MV-4-11 (cell line): ENCODE measurements at places on chromosomes 1 and 21.

DNA sequence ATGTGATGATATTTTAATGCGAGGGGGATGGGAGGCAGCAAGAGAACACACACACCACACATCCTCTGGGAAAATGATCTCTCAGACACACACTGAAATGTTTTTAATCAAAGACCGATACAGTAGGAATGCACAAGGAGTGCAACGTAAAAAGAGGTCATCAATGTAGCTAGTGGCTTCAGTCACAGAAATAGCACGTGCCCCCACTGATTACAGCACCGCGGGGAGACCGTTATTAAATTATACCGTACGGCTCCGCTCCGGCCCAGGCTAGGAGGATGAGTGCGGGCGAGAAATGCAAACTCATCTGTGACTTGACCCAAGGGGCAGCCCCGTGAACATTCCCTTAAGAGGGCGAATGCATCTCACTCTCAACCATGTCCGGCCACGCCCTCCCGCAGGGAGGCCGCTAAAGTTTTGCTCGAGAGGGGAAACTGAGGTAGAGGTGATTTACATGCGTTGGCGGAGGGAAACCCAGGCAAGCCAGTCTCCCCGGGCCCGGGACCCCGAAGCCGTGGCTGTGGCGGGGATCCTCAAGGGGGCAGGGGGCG lies 552 bp downstream of the UBR4 start:
- peak; percentile 16 for DNase-seq

DNA sequence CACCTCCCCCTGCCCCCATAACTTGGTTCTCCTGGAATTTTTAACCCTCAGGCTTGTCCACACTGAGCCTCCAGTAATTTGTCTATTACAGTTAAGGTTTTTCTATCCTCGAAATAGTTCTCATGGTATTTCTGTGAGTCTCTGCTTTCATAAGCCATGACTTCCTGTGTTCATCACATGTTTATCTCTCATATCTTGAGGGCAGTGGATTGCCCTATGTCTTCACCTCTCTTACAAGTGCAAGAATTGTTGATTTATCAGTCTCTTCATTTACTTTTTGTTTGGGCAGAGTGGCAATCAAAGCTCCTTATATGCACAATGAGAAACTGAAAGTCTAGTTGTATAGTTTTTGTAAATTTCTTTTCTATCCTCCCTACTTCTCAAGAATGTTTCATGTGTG lies 328.4 kb downstream of the PLA2G4A start:
- no peak for DNase-seq

GRCh38 chr1:34162852-34163766 lies 1.9 kb downstream of the CSMD2 start:
- no peak for DNase-seq

- DNase-seq: peak; percentile 83
These were observed 9.8 kb downstream of the PLA2G4A start for GRCh38 chr1:186838380-186839040.

DNA sequence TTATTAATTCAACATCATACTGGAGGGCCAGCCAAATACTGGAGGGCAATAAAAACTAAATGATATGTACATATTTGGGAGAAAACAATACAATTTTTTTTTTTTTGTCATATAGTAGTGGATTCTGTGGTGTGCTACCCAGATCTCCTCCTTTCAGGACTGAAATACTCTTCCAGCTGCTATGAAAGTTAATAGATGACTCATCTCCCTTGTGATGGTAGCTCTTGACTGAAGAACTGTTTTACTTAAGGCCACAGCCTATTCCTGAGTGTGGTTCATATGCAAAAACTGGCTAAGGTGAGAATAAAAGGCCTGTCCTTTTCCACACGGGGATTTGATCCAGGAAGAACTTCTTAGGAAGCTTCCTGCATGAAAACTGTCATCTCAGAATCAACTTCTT lies 307.9 kb downstream of the HLX start:
- peak; percentile 35 for DNase-seq

DNA sequence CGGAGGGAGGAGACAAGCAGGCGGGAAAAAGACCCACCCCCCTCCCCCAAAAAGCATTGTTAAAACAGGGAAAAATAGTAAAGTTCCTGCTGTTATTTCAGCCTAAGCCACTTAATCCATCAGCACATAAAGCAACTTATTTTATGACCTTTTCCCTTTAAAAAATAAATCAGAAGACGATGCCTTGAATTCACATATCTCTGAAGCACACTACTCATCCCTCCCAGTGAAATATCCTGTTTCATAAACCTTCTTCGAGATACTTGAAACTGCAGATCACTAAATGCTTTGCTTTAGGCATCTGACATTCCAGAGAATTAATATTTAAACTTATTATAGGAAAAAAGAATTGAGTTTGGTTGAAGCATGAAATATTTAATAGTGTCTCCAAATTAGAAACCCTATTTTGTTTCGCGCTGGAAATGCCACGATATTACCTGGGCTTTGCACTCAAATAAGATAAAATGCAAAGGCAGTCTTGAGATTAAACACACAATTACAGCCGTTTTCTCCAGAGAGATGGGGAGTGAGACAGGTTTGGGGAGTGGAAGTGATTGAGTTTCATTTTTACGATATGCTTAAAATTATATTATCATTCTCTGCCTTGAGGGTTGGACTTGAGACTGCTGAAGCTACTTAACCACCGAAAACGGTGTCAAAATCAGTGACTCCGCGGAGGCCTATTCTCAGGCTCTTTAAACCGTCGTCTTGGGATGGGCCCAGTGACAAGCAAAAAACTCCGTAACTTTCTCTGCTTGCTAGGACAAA lies 9.3 kb downstream of the GLIS1 start:
- no peak for DNase-seq

GRCh38 chr21:39675993-39676661 lies 63.4 kb downstream of the B3GALT5 start:
- DNase-seq: no peak

GRCh38 chr1:51293898-51294515 lies 36.4 kb downstream of the TTC39A start:
- DNase-seq: no peak

- DNase-seq: no peak
These were observed 2.9 kb downstream of the AJAP1 start for GRCh38 chr1:4657244-4657789.

GRCh38 chr1:227925582-227926198 lies 22.0 kb downstream of the WNT9A start:
- DNase-seq: no peak

DNA sequence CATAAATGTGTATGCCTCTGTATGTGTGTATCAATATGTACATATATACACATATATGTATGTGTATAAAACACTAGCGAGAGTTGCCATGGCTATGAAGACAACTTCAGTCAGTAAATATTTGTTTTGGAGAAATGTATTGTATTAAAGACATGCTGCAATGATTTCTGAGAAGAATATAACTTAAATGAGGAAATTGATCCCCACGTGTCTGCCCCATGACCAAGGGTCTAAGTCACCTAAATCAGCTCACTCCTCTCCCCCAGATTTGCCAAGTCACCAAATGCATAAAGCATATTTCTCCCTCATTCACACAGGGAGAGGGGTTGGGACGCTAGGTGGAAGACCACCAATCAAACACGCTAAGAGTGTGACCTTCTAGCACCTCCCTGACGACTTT lies 58.3 kb upstream of the LYST start:
- no peak for DNase-seq

DNA sequence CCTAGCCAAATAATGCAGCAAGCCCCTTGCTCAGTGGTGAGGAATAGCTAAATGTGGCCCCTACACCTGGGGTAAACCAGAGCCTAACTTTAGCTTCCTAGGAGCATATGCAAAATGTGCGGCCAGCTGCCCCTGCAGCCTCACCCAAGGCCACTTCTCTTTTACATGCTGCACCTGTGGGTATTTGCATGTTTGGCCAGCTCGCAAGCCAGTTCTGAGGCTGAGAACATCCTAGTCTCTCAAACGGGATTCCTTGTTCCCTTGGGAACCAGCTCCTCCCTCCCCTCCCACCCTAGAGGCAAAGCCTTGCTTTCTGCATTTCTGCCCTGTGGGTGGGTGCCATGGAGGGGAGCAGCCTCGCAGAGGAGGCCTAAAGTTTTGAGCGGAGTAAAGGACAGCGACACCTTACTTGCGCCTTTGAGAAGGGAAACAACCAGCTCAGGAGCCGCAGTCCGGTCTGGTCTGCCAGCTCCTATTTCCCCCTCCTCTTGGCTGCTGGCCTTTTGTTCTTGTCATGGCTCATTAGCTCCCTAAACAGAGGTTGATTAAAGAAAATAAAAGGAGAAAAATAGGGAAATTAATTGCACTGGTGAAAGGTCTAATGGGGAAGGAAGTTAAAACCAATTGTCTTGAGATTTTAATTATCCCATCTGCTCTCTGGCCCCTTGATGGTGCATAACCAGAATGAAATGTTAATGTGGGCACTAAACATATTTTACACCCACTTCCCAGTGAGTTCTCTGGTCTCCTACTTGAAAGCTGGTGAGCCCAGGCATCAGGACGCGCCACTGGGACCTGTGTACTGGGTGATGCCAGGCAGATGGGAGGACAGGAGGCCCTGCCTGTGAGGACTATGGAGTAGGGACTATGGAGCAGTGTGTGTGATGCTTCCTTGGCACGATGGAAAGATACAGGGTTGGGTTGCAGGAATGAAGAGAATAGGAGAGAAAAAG lies 68.7 kb downstream of the TEX35 start:
- DNase-seq: no peak

- DNase-seq: peak; percentile 20
These were observed 117.7 kb downstream of the CTH start for GRCh38 chr1:70528590-70529333.

DNA sequence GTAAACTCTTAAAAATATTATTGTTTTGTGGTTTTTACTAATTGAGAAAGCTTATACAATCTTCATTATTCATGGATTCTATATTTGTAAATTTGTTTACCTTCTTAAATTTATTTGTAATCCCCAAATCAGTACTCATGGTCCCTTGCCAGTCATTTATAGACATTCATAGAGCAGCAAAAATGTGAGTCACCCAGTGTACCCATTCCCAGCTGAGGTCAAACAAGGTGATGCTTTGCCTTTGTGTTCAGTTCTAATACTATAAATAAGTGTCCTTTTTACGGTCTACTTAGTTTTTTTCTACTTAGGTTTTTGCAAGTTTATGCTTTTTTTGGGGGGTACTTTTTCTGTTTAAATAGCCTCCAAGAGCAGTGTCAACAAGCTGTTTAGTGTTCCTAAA lies 36.1 kb downstream of the SORT1 start:
- DNase-seq: no peak

DNA sequence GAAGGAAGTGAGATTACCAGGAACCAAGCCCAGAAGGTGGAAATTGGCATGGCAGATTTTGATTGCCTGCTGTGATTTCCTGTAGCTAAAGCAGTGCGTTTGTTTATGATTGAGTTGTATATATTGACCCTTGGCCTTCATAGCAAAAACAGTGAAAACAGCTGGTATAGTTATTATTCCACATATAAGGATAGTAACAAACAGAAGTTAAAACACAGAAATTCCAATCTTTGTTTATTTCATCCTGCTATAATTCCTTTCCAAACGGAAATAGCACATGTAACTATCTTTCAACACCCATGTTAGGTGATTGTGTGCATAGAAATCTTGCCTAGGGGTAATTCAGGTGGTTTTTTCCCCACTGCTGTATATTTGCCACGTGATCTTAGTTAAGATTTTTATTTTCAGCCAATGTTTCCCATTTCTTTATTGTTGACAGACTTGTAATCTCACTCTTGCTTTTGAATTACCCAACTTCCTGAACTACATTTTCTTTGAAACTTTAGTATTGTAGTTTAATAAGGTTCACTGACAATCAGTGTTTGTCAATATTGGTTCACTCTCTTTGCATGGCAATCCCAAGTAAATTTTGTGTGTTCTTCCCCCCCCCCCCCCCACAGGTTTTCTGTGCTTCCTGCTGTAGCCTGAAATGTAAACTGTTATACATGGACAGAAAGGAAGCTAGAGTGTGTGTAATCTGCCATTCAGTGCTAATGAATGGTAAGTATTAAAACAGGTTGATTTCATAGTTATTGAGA lies 102.7 kb downstream of the CC2D1B start:
- no peak for DNase-seq
